ENCODE measurements at places on chromosomes 4 and X.

GRCh38 chr4:77578145-77578544 is 27.5 kb upstream of the CXCL13 start:
- no peak for DNase-seq

DNA sequence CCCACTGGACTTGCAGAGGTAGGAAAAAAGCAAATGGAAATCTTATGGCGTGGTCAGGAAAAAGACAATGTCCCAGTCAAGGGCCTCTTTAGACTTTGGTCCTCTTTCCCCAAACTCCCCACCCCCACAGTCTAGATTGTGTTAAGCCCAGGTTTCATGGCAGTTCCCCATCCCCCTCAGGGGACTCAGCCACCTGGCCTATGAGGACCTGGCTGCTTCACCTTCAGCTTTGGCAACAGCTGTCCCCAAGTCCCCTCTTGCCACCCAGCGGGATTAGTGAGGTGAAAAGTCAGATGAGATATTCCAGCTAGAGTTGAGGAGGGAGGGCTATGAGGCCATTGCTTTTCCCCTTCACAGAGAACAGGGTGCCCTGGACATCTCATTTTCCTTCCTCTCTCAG is 457 bp downstream of the RIPPLY1 start:
- DNase-seq: no peak

GRCh38 chr4:129254526-129254925 is 158.6 kb downstream of the C4orf33 start:
- no peak for DNase-seq

- no peak for DNase-seq
Observed at GRCh38 chr4:109752525-109752924, 22.7 kb upstream of the PLA2G12A start.

GRCh38 chr4:155442267-155443105 is 65.7 kb upstream of the MAP9 start:
- peak; percentile 4 for DNase-seq

DNA sequence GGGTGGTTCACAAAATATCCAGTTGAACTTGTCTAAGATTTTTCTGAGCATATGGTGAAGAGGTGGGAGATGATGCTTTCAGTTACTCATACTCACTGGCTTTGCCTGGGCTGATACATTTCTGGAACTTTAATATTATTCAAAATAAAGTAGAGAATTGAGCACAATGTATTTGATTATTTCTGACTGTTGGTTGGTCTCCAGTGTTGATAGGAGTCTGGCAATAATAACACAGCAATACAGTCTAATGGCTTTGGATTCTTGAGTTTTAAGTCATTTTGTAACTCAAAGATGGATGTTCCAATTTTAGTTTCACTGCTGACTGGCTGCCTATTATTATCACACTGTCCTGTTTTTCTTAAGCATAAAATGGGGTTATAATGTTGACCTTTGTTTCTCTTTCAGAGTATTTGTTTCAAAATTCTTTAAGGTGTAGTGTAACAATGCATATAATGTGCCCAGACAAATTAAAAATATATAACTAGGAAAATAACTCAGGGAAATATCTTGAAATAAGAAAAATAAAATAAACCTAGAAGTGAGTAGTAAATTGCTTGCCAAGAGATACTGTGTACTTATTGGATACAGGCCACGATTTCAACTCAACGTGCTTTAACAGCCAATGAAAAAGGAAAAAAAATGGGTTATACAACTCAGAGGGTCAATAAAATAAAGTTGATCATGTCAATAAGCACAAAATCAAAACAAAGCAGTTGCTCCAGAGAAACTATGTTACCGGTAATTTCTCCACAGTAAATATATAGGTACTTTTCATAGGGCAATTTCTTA is 99.0 kb downstream of the ARSJ start:
- no peak for DNase-seq

DNA sequence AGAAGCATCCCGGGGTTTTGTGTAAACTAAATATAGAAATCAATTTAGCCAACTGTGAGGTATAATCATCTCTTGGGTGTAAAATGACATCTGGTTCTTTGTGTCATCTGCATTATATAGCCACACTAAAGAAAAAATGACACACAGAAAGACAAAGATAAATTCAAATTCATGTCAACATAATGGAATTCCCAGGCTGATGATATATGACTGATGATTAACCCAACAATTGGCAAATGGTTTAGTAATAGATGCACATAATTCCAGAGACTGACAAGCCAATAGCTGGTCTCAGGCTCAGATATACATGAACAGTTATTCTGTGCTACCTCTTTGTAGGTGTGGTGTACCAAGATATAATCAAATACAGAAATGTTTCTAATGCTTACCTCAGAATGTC is 375.4 kb upstream of the PITX2 start:
- no peak for DNase-seq

DNA sequence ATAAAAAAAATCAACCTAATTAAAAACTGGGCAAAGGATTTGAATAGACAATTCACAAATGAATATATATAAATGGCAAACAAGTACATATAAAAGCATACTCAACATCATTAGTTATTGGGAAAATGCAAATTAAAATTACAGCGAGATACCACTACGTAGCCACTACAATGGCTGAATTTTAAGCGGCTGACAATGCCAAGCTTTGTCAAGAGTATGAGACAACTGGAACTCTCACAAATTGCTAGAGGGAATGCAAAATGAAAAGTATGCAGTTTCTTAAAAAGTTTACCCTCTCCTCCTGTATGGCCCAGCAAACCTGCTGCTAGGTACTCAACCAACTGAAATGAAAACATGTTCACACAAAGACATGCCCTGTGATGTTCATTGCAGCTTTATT is 34.8 kb downstream of the ZFP42 start:
- DNase-seq: no peak

DNA sequence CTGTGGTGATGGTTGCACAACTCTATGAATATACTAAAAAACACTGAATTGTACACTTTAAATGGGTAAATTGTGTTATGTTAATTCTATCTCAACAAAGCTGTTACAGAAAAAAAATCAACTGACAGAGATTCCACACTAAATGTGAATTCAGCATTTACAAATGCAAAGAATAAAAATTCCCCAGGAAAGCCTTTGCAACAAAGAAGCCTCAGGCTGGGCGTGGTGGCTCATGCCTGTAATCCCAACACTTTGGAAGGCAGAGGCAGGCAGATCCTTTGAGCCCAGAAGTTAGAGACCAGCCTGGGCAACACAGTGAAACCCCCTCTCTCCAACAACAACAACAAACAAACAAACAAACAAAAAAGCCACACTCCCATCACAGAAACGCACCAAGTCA is 8.9 kb downstream of the BCLAF3 start:
- DNase-seq: no peak

- no peak for DNase-seq
Observed at GRCh38 chr4:99209671-99210070, 9.4 kb downstream of the ADH6 start.
